Germinal center (tissue), 1 donor: ENCODE measurements at places on chromosomes 3 and 15.

DNA sequence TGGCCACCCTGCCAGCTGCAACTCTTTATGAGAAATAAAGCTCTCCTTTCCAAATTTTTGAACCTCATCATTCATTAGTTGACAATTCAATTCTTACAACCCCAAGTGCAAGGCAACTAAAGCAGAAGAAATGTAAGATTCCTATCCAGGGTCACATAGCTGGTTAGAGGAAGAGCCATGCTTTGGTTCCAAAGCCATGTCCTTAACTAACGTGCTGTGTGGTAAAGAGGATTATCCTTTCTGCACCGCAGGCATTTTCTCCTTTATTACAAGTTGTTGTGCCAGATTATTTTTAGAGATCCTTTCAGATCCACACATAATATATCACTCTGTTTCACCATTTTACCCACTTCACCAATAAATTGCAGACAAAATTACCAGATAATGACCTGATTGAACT is 36.5 kb downstream of the TM4SF18 start:
- DNase-seq, result no peak

DNA sequence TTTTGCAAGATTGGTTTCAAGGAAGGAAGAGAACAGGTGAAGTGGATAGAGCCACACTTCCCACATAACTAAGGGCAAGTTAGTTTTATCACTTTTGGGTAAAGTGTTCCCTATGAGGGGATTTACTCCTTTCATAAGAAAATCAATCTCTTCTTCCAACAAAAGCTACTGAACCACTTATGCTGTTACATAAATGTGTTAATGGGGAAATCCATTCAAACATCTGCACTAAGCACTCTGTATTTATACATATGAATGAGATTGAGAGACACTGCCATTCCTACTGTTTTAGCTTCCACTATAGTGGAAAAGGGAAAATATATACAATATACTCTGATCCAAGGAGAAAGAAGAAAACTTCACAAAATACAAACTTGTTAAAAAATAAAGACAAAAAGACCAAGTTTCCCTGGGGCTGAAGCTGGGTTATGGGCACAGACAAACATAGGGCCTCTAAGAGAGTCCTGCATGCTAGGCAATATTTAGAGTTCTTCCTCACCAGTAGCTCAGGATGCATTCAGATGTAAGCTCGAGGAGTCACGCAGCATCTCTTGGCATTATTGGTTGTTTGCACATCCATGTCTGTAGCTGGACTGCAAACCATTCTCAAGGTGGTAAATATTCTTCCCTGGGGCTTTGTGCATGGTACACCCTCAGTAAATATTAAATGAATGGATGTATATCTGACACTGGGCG is 454.2 kb downstream of the FGF12 start:
- DNase-seq, result no peak

DNA sequence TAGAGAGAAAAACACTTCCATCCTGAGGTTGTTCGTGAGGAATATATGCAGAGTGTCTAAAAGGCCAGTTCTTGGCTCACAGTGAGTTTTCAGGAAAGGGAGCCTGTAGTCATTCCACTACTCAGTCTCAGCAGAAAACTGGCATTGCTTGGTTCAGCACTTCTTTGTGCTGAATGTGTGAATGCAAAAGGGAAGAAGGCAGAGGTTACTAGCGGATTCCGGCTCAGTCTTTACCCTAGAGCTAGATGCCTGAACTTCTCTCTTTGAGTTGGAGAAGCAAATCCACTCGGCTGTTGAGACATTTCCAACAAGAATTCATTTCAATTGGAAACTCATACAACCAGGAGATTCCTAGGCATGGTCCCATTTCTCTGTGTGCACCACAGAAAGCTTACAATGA is 23.1 kb upstream of the FRMD4B start:
- no peak for DNase-seq

GRCh38 chr3:346186-346585 is 149.6 kb downstream of the CHL1 start:
- no peak for DNase-seq

DNA sequence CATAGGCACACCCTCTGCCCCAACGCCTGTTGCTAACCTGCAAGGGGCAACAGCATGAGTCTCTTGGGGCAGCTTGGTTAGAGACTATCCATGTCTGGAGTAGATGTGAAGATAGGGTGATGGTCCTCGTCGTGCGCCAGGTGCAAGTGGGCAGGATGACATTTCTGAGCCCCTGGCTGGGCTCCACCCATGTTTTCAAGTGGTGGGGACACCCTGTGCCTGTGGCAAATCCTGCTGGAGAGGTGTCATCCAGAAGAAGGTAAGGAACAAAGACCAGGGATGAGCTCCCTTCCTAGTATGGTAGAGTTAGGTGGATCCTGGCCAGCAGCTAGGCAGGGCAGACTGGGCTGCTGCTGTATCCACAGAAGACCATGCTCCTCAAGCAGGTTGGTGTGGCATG is 152.6 kb downstream of the ABHD5 start:
- DNase-seq, result no peak
